ENCODE measurements at places on chromosomes 6 and 20.

DNA sequence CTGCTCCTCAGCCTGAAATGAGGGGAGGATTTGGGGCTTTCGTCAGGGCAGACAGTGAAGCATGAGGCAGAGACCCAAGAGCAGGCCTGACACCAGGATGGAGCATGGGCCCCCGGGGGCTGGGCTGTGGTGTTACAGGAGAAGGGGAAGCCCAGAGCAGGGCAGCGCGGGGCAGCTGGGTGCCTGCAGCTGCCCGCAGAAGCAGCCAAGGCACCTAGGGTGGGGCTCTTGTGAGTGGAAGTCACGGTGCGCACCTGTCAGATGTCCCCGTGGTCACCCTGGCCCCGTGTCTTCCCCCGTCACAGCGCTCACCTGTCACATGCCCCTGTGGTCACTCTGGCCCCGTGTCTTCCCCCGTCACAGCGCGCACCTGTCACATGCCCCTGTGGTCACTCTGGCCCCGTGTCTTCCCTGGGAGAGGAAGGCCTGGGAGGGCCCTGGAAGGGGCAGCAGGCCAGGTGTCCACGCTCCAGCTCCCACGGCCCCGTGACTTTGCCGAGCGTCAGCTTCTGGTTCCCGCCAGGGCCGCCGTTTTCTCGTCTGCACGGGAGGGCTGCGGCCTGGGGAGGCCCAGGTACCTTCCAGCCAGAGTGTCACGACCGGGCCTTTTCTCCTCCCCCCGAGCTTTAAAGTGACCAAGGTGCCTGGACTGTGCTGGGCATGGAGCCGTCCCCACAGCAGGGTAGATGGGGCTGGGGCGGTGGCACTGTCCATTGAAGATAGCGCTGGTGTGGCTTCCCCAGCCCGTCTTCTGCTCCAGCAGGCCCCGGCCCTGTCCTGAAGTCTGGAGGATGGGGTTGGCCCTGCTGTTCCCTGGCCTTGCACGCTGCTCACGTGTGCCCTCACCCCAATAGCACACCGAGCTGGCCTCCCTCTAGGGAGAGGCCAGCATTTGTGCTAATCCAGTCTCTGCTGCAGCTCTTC lies 9.4 kb downstream of the ARFGAP1 start:
- no peak for DNase-seq

DNA sequence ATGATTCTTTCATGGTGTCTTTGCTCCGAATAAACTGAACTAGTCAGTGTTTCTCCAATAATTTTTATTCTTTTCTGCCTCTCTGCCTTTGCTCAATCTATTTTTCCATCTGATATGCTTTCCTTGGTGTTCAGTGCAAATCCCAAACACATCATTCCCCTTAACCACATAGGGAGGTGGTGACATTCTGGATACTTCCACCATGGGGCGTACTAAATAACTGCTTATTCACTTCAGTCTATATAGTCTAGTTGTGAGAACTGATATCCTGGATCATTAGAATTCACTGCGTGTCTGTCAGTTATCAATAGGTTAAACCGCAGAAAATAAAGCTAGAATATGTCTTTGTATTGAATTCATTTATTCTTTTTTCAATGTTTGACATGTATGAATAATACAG lies 83.1 kb downstream of the KCNQ5 start:
- DNase-seq: no peak

- no peak for DNase-seq
Observed at GRCh38 chr6:160029525-160029924, 60.6 kb downstream of the IGF2R start.

- no peak for DNase-seq
Observed at GRCh38 chr6:7047128-7047527, 60.6 kb upstream of the RREB1 start.

DNA sequence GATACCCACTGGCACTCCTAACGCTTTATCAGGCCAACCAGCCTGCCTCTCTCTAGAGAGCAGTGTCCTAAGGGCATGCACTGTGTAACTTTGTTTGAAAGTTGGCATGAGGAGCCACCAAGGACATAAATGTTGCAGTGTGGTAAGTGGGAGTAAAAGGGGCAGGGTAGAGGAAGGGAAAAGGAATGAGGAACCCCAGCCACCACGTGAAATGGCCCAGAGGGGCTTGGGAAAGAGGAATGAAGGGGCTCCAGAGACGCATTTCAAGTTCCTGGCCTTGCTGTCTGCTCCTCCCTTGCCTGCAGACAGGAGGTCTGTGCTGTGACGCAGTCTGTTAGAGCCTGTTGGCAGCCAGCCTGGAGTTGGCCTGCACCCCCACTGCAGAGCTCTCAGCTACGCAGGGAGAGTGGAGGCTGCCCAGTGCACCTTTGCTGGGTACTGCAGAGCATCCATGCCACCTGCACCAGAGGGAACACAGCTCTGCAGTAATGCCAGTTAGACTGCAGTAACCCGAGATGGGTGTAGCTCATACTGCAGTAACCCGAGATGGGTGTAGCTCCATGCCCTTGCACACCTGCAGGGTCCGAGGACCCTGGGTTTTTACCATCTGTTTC lies 86.8 kb upstream of the SNAP25 start:
- no peak for DNase-seq

DNA sequence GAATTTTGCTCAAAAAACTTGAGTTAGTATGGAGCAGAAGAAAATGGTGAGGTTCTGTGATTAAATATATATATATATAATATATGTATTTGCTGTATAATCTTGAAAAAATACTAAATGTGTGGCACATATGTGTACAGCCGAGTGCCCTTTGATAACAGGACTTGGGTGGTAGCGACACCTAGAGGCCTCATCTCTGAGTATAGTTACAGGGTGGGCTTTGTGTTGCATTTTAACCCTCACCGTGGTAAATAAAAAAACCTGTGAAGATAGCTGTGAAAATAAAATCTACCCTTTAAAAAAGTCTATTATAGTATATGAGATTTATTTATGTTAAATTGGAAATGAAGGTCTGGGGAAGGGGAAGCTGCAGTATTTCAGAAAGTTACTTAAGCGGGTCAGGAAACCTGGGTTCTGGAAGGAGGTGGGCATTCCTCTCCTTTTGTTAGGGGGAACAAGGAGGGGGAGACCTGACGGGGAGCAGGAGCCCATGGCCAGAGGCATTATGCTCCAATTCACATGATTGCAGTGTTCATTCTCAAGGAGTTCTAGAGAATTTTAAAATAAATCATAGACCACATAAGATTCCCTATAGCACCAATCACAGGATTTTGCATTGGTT lies 82.7 kb downstream of the SH3BGRL2 start:
- peak; percentile 38 for DNase-seq

DNA sequence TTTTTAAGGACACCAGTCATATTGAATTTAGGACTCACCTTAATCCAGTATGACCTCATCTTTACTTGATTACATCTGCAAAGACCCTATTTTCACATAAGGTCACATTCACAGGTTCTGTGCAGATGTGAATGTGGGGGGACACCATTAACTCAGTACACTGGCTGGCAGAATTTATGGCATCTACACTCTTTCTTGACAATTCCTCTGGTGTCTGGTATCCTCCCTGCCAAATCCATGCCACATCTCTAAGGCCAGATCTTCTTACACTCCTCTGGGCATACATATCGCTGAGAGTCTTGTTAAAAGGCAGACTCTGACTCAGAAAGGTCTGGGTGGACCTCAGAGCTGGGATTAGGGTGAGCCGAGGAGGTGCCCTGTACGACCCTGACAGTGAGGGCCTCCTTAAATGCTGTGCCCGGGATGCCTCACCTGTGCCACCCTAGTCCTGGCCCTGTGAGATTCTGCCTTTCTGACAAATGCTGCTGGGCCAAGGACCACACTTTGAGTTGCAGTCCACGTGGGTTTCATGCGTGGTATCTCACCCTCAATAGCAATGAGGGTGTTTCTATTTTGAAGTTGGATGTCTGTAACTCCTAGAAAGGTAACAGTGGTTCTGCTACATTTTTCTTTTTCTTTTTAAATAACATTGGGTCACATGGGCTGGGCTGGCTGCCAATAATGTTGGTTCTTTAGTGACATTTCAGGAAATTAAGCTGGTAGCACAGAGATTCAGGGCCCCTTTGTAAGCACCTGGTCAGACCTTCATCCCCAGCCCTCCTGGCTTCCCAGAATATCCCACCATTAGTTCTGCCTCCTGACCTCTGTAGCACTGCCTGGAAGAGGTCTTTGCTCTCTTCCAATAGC lies 17.2 kb upstream of the LRRN4 start:
- DNase-seq: no peak

GRCh38 chr6:148443798-148444560 lies 101.3 kb downstream of the SASH1 start:
- DNase-seq: no peak

DNA sequence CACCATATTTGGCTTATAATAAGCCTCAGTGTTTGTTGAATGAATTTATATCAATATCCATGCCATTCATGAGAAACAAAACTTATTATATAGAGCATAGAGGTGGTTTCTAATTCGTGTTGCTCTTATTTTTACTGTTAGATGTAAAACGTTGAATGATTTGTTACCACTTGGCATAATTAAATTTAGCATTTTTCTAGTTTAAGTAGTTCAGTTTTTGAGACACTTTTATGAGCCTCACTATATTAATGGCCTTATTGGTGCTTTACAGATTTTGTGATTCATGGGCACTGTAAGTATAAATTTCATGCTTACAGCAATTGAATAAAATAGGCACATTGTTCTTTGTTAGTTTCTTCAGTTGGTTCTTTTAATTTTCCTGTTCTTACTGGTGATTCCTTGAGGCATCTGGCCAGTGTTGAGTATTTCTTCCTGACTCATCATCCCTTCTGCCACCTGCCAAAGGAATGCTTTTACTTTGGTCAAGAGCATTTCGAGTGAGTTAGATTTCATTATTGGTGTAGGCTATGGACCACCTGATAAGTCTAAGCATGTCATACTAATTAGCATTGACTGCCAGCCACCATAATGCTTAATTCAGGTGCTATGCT lies 34.8 kb downstream of the CDKAL1 start:
- peak; percentile 73 for DNase-seq

GRCh38 chr20:62533591-62534495 lies 58.0 kb upstream of the GATA5 start:
- no peak for DNase-seq
